ENCODE measurements at places on chromosomes 1 and 21.

DNA sequence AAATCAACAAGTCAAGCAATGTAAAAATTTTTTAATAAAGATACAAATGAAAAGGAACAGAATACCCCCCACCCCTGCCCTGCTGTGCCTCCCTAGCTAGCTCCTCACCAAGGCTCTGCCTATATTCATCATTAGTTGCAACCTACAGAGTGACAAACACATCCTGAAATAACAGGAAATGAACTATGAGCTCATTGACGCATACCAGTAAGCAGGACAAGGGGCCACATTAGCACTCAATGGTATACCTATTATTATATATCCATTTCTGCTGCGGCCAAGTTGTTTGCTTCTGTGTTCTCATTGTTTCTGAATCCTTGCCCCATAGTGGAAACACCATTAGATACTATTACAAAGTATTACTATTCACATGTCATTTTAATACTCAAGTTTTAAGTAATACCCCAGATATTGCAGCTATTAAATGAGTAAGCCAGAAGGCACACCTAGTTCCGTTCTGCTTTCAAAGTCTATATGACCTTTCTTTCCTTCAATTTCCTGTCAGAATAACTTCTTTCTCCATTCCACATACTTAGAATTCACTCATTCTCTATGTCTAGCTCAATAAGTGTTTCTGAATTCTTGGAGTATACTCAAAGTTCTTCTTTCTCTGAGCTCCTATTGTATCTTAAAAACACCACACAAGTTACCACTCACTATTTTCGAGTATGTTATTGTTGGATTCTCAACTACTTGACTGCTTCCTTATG lies 1214.9 kb downstream of the PLA2G4A start:
- DNase-seq: no peak

DNA sequence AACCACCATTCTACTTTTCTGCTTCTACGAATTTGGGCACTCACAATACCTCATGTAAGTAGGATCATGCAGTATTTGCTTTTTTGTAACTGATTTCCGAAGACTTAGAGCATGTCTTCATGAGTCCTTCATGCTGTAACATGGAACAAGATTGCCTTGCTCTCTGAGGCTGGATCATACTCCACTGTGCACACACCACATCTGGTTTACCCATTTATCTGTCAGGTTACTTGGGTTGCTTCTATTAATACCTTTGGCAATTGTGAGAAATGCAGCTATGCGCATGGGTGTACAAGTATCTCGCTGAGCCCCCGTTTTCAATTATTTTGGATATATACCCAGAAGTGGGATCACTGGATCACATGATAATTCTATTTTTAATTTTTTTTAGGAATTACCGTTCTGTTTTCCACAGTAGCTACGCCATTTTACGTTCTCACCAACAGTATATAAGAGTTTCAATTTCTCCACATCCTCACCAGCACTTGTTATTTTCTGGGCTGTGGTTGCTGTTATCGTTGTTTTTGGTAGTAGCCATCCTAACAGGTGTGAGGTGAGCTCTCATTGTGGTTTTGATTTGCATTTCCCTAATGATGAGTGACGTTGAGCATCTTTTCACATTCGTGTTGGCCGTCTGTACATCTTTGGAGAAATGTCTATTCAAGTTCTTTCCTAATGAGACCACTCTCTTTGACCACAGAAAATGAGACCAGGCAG lies 10.7 kb upstream of the SLC2A5 start:
- DNase-seq: no peak

DNA sequence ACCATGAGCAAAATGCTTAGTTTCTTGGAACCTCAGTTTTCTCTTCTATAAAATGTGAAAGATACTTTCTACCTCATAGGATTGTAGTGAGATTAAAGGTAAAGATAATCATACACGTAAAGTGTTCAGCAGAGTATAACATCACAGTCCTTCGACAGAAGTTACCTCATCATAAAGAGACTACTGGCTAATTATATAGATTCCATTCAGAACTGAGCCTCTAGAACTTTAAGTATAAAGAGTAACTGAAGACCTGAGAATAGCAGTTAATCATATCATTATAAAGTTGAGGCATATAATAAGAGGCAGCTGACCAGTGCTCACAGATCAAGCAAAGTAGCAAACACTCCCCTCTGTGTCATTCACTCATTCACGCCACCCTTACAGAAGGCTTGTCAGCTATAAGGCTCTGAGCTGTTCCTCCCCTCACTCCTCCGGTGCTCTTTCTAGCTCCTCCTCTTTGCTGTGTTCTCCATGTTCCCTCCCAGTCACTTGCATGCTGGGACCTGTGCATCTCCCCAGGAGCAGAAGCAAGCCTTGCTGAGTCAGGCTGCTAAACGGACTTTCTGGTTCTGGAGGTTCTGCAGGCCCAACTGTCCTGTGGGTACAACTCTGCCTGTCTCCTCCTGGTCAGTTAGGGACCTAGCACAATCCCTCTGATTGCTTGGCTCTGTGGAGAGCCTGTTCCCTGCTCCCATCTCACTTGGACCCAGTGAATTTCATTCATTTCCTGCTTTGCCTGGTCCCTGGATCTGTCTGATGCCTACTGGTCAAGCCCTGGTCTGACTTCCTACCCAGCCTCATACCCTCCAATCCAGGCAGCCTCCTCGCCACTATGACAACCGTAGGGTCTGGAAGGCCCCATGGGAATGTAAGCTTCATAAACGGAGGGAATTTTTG lies 28.3 kb upstream of the LY9 start:
- DNase-seq: no peak

GRCh38 chr1:98884864-98885263 lies 119.8 kb downstream of the PLPPR5 start:
- no peak for DNase-seq

GRCh38 chr1:248174521-248174920 lies at the start of gene OR2M2:
Gene OR2M2, plus strand, starts transcription at chr1:248174821. Its CDS starts 5,165 bp downstream, at chr1:248179986.
- DNase-seq: no peak

DNA sequence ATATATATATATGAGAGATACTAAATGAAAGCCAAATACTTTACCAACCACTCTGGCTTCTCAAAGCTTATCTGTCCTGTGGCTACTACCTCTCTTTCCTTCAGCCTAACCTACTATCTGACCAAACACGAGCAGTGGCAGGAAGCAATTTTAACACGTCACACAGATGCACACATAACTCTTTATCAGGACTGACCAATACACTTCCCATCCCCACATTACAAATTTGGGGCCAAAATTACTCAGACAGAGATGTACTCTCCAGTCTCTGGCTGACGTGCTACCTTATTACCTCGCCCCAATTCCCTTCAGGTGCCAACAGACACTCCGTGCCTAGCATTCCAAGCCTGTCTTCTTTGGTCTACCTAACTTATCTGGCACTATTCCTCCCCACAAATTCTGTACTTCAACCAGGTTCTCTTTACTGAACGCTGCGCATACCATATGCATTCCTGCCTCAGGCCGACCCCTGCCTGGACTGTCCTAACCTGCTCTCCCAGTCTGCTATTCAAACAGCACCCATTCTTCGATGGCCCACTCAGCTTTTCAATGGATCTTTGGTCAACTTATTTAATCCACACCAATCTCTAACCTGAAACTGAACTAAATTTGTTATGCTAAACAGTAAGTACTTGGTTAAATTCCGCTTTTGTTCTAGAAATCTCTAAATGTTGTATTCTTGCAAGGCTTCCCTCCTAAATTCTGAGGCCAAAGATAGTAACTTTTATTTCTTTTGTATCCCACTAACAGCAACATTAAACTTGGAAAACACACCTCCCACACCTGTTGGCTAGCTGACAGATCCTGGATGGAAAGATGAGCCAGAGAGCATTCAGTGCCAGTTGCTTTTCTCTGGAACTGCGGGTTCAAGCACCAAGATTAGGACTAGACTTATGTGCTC lies 27.9 kb downstream of the RERE start:
- no peak for DNase-seq

DNA sequence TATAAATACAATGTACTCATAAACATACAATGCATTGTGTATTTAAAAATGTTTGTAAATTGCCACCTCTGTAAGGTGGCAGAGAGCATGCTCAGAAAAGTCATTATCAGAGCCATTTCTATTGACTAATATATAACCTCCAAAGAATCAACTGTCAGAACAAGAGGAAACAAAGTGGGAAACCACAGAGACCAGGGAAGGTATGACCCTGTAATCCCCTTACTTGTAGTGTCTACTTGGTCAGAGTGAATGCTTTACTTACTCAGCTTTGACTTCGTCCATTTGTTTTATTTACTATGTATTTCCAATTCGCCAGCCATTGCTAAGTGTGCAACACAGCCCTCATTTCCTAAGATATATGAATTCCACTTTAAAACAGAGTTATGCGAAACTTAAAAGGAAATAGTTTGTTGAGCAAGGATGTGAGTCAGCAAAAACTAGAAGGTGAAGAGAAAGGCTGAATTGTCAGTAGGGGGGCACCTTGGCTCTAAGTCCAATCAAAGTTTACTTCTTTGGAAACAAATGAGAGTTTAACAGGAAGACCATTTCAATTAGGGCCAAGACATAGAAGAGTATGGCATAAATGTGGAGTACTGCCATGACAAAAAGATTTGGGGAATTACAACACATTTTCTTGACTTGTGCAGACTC lies 671.7 kb upstream of the PTBP2 start:
- DNase-seq: no peak

DNA sequence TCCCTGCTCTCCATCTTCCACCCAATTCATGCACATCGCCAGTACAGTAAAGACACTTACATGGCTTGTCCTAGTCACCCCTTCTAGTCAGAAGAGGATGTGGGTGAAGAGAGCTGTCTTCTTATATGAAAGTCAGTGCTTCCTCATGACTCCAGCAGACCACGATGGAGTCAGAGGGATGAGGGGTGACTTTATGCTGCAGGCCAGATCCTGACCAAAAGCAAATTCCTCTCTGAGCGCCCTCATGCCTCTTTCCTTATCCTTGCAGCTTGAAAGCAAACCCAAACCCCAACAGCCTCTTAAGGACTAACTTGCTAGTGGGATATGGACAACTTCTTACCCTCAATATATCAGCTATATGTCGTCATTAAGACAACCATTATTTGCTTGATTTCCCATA lies 348.2 kb upstream of the DUSP10 start:
- no peak for DNase-seq

DNA sequence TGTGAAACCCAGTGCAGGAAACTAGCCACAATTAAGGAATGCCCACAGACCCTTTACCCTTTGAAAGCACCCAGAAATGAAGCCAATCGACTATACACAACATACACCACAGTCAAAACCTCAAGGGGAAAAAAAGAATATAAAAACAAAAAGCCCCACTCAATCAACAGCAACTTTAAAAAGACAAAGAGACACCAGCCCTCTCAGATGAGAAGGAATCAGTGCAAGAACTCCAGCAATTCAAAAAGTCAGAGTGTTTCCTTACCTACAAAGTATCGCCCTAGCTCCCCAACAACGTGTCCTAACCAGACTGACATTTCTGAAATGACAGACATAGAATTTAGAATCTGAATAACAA lies 147.7 kb downstream of the CHD1L start:
- no peak for DNase-seq

DNA sequence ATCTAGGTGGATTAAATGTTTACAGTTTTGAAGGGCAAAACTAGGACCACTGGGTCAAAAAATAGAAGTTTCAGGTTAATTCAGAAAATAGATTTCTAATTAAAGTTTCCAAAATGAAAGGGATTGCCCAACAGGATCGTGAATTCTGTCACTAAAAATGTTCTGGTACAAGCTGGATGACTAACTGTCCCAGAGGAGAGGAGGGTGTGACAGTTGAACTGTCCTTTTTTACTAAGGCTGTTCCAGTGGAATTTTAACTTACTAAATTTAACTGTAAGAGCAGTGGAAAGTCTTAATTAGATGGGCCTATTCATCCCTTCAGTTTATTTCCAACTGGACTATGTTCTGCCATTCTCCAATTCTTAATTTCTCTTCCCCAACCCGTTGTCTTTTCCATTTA lies 7.2 kb downstream of the SNX7 start:
- no peak for DNase-seq

- no peak for DNase-seq
Measured at GRCh38 chr1:93219443-93219842, 38.9 kb downstream of the CCDC18 start.

DNA sequence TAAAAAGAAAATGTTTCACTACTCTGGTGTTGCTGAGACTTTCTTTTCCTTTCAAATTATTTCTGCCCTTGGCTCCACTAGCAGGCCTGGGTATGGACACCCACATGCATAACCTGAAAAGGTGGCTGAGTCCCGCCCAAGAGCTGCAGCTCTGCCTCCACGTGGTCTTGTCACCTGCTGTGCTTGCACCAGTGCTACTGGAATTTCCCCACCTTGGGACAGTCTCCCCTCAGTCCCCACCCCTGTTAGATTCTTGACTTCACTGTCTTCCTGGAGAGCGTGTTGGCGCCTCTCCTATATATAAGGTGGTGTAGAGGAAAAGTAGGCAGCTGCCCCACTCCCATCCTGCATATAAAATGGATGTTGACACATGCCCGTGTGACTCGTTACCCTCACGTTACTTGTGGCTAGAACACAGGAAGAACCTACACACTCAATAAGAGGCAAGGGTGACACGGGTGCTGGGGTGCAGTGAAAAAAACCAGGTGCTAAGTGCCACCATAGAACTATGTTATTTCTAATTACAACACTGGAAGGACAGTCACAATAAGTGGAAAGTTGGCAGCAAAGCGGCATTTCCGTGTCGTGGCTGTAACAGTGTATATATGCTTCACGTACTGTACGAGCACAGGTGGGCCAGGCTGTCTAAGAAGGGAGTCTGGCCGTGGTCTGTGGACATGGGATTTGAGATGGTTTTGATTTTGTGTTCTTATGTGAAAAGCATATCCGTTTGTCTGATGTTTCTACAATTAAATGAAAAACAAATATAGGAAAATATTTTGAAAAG lies 61.0 kb downstream of the POFUT2 start:
- DNase-seq: no peak

DNA sequence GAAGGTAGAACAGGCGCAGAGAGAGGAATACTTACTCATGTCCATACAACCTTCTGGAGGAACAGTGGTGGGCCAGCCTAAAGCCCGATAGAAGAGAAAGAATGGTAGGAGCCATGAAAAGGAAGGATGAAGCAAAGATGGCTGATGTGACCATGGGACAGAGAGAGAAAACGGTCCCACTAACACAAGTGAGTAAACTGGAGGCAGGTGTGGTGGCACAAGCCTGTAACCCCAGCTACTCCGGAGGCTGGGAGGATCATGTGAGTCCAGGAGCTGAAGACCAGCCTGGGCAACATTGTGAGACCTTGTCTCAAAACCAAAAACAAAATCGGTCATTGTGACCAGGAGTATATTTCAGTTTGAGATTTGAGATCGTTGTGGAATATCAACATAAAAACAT lies 49.4 kb downstream of the C1orf198 start:
- no peak for DNase-seq
